ENCODE measurements at places on chromosomes 5 and 9.

- DNase-seq, result no peak
Observed at GRCh38 chr5:24804221-24804681, 159.5 kb upstream of the CDH10 start.

GRCh38 chr9:131610231-131610761 is 65.0 kb downstream of the PRRT1B start:
- no peak for DNase-seq

- DNase-seq, result no peak
Observed at GRCh38 chr9:101225271-101225670, 159.5 kb downstream of the BAAT start.

DNA sequence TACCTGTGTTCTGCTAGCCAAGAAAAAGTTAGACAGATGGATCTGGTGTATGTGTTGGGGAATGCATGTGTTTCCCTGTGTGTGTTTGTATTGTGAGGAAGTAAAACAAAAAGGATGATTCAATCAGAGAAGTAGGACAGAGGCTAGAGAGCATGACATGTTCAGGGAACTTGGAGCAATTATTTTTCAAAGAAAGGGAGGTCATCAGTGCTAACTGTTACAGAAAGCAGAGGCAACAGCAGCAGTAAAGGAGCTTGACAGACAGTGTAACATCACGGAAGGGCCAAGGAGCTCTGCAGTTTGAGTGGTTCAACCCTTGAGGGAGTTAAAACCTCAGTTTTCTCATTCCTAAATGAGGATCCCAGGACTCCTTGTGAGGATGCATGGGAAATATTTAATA is 13.2 kb downstream of the SPINK1 start:
- no peak for DNase-seq

GRCh38 chr5:82800826-82801225 is 276.4 kb downstream of the TMEM167A start:
- no peak for DNase-seq

DNA sequence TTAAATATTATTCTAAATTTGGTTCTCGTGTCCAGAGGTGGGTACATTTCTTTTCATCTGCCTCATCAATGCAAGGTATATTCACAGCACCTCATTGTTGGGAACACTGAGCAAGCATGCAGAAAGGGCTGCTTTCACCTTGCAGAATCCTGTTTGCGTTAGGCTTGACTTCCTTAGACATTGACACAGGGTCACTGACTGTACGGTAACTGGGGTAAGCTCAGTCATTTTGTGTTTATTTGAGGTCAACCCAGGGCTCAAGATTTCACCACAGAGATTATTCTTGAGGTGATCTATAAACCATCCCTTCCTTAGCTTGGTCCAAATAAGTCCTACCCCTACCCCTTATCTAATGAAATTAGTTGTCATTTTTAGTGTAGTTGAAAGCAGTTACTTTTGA is 1.7 kb upstream of the PTPDC1 start:
- DNase-seq, result no peak

GRCh38 chr9:136695435-136695895 is 8.2 kb upstream of the AGPAT2 start:
- no peak for DNase-seq

- DNase-seq, result no peak
Observed at GRCh38 chr9:21432672-21433425, 7.4 kb upstream of the IFNA1 start.

DNA sequence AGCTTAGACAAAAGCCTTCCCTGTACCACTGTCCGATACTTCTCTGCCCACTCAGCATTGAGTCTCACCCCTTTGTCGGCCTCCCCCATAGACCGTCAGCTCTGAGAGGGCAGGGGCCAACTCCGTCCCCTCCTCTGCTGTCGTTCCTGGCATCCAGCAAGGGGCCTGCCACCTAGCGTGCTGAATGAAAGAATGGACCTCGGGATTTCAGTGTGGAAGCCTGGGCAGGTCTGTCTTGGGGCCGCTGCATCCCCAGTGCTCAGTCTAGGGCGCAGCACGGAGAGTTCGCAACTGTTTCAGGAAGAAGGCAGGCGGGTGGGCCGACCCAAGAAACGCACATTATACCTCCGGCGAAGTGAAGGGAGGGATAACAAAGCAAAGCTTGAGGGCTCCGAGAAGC is 1.5 kb upstream of the TOR1B start:
- no peak for DNase-seq

DNA sequence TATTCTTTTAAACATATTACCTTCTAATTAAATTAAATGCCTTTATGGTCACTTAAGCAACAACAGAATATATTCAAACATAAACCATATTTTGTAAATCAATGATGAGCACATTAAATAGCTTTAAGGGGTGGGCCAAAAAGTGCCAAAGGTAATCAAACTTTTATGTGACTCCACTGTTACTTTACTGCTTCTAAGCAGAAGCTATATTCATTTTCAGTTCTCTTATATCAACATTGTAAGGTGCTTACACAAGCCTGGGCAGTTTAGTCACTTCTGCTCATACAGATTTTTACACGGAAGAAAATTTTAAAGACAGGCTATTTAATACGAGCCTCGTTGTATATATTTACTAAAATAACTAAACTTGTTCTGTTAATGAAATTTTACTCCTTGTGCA is 29.9 kb downstream of the RFX3 start:
- no peak for DNase-seq

Measured in stimulated activated CD4-positive, alpha-beta T cell treated with anti-CD3 and anti-CD28 coated beads, Interleukin-15, amount 100 ng/mL, for 48 hours (primary cell).